ENCODE measurements at places on chromosomes 4 and X.
A peak's percentile ranks its signal among the peaks of the same experiment; 100 is the strongest.

GRCh38 chr4:37663552-37663951, 22.6 kb downstream of the RELL1 start:
- no peak for DNase-seq

- DNase-seq, result no peak
Measured at GRCh38 chr4:88756149-88756548, 58.5 kb upstream of the NAP1L5 start.

DNA sequence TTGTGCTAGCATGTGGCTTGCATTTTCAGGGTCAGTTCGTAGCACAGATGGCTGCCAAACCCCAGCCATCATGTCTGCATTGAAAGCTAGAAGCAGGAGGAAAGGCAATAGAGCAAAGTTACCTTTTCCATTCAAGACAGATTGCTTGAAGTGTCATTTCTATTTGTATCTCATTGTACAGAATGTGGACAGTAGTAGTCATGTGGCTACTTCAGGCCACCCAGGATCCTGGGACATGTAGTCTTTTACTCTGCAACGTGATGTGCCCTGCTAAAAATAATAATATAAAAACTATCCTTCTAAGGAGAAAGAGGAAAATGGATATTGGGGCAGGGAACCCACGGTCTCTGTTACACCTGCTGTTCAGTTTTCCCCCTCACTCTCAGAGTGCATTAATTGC, 118.4 kb downstream of the RAPGEF2 start:
- DNase-seq, result no peak

DNA sequence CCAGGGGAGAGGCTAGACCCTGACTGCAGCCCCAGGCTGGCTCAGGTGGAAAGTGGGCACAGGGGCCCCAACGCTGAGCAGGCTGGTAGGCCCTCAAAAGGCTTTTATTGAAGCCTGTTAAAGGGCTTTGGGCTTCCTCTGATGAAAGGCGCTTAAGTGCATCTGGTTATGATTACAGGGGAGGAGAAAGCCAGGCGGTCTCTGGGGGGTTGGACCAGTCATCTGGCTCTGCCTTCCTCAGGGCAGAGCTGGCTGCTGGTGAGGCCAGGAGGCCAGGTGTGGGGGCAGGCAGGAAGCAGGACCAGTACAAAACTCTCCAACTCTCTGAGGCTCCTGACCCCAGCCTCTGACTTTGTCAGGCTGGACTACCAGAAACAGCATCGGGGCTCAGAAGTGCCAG, 68.8 kb upstream of the BCOR start:
- DNase-seq, result peak; percentile 53

- DNase-seq, result no peak
Measured at GRCh38 chr4:147843162-147843561, 111.3 kb downstream of the ARHGAP10 start.

GRCh38 chr4:25108556-25108955, 51.7 kb downstream of the SEPSECS start:
- DNase-seq, result no peak

GRCh38 chrX:72714478-72714916, 391 bp upstream of the PHKA1 start:
- peak; percentile 28 for DNase-seq

- DNase-seq, result peak; percentile 55
Measured at GRCh38 chrX:30521440-30522182, 56.0 kb downstream of the TASL start.

GRCh38 chrX:18931972-18932371, 51.9 kb downstream of the PHKA2 start:
- peak; percentile 12 for DNase-seq

- DNase-seq, result no peak
Measured at GRCh38 chr4:37687194-37687562, 1.0 kb upstream of the RELL1 start.

DNA sequence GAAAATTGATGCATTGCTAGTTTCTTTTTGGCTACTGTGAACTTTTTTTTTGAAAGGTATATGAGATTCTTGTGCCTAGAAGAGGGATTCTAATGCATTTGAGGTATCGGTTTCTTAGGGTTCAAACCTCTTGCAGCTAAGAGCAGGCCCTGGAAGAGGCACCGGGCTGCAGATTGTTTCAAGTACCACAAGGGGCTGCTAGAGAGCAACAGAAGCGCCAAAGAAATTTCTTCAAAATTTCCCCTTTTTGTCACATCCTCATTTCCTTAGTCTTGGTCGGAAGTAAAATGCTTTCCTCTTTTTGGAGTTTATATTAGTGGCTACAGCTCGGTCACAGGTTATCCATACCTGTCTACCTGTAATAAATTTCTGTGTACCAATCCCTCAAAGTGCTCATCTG, 89.8 kb downstream of the PDGFRA start:
- DNase-seq, result peak; percentile 44

- no peak for DNase-seq
Measured at GRCh38 chr4:42399393-42399792, 2.1 kb downstream of the SHISA3 start.

- no peak for DNase-seq
Measured at GRCh38 chr4:12178614-12179610, 750.2 kb upstream of the HS3ST1 start.

DNA sequence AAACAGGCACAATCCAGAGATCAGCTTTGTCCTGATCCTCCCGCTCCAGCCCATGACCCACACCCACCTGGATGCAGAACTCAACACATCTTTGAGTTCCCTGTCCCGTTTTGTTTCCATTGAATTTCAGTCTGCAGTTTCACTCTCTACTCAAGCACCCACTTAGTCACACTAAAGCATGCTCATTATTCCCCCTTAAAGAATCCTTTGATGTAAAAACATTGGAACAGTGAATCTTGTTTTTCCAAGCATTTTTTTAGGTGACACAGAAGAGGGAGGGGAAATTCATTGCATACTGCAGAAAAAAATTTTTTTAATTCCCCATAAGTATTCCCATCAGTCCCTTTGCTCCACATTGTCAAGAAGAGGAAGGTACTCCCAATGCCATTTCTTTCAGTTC, 249.7 kb upstream of the TTC29 start:
- peak; percentile 64 for DNase-seq

DNA sequence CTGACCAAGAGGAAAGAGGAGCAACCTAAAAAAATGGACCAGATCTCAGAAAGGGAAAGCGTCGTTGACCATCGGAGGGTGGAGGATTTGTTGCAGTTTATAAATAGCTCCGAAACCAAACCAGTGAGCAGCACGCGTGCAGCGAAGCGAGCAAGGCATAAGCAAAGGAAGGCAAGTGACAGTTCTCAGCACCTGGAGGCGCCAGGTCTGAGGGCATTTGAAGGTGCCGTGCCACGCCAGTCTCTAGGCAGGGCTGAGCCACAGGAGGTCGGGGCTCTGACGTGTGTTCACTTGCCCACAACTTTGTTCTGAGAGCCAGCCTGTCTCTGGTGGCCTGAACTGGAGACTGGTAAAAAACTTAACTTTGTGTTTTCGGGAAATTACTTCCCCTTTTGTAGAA, 59.7 kb downstream of the TNIP2 start:
- no peak for DNase-seq

DNA sequence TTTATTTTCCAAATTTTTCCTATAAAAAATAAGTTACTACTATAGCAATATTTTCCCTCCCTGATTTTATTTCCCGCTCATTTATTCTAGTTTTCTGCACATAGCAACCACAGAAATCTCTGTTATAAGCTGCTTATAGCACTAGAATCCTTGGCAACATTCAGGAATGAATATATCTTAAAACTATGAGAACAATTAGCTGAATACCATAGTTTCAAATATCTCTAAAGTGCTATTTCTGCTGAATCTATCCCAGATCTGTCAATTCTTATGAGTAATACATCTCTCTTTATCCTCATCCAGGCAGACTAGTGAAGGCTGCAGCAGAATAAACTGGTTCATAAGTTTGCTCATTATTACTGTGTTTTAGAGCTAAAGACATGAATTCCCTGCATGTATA, 622.9 kb upstream of the DIPK2B start:
- DNase-seq, result no peak

GRCh38 chr4:169270810-169271691, at the start of gene SH3RF1:
Gene SH3RF1, minus strand, starts transcription at chr4:169270956. Its CDS starts 1,744 bp downstream, at chr4:169269212.
- peak; percentile 93 for DNase-seq

DNA sequence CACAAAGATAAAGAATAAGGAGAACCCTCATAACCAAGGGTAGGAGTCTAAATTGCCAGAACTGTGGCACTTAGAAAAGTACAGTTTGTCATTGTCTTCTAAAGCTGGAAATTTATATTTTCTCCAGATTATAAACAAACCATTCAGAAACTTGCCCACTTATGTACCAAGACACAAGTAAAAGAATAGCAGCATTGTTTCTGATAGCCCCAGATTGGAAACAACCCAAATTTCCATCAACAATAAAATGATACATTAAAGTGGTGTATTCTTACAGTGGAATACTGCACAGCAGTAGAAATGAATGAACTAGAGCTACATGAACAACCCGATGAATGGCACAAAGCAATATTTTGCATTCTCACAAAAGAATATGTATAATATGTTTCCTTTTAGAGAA, 63.1 kb upstream of the PDHA1 start:
- DNase-seq, result no peak

- DNase-seq, result no peak
Measured at GRCh38 chrX:55240788-55241340, 20.7 kb downstream of the PAGE5 start.

- no peak for DNase-seq
Measured at GRCh38 chr4:99161373-99162099, 17.4 kb upstream of the ADH4 start.

DNA sequence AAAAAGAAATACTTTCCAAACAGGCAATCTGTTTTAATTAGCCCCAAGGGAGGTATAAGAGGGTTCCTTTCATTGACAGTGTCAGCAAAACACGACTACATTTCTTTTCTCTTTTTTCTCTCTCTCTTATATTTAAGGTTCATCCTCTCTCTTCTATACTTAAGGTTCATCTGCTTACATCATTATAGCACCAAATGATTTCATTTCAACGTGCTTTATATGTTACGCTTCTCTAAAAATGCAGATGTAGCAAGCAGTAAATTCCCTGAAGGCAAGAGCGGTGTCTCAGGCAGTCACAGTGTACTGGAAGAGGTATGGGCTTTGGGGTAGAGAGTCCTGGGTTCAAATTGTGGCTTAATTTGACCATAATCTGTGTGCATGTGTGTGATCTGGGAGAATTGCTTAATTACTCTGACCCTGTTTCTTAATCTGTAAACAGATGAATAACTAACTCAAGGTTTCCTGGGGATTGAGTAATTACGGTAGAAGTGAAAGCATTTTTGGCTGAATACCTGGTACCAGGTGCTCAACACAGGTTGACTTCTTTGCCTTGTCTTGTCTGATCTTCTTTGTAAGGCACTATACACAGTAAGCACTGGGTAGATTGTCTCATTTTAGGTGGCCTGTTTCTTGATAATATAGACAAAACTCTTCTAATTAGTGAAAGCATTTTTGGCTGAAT, 180.8 kb downstream of the SPRY1 start:
- DNase-seq, result no peak

DNA sequence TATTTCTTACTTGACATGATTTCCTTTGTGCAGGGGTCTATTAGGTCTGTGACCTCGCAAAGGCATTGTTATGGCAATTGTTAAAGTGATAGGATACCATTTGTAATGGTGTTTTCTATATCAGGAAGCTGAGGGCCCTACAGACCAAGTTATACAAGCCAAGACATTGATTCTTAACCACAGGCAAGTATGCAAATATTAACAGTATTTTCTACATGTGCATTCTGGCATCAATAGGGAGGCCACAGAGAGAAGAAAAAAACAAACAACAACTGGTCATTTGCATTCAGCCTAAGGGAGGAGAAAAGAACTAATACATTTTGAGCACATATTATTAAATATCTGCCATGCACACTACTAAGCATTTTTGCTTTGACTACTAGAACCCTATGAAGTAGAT, 28.5 kb downstream of the GBA3 start:
- no peak for DNase-seq

DNA sequence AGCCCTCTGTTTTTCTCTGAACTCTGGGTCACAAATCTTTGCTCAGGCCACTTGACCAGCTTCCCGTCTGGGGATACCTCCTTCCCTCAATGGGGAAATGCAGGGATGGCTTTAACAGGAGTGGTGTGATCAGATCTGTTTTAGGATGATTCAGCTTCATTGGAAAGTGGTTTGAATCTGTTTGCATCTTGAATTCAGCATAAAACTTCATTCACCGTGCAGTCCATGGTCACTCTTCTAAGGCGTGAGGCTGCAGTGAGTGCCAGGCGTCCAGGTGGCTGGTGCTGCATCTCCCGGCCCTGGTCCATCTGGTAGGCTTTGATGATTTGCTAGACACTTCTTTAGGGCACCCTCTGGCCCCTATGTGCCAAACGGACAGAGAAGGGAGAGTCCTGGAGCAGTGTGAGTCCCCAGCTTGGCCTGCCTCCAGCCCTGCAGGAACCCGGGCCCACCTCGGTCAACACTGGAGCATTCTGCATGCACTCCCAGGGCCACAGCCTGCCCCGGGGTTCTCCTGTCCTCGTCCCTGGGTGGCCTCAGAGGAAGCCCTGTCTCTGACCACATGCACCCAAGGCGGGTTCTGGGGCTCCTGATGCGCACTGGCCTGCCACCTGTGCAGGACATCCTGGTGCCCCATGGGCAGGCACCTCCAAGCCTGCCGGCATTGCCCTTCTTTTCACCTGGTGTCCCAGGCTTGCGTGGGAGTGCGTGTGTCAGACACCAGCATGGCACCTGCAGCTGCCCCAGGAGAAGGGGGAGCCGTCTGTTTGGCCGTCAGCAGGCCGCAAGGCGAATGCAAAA, 251.5 kb upstream of the PSAPL1 start:
- no peak for DNase-seq

DNA sequence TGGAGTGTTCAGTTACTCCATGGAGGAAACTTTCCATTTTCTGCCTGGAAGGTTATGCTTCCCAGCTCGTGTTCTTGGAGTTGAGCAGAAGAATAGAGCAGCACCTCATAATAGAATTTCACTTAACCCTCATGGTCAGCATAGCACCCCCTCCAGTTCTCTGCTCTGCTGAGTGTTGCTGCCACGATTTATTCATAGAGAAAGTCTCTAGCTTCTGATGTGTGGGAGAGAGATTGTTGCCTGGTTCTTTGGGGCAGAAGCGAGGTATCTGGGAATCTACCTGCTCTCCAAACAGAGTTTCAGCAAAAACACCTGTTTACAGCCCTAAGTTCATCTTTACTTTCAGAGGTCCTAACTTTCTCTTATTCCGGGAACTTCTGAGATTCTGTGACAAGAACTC, 3.9 kb upstream of the DTHD1 start:
- DNase-seq, result no peak

GRCh38 chr4:155371432-155372043, 5.2 kb downstream of the MAP9 start:
- no peak for DNase-seq

GRCh38 chr4:25002681-25003080, 28.1 kb downstream of the LGI2 start:
- no peak for DNase-seq

- DNase-seq, result no peak
Measured at GRCh38 chrX:1589356-1590130, 1.9 kb upstream of the AKAP17A start.

DNA sequence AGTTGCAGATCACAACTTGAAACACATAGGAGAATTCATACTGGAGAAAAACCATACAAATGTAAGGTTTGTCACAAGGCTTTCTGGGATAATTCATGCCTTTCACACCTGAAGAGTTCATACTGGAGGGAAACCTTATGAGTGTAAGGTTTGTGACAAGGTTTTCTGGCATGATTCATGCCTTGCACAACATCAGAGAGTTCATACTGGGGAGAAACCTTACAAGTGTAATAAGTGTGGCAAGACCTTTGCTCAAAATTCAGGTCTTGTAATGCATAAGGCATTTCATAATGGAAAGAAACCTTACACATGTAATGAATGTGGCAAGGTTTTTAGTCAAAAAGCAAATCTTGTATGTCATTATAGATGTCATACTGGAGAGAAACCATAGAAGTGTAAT, 58.8 kb upstream of the ENPEP start:
- no peak for DNase-seq

Data from EL (cell line).